ENCODE measurements at places on chromosomes 5 and 9.
A peak's percentile ranks its signal among the peaks of the same experiment; 100 is the strongest.

DNA sequence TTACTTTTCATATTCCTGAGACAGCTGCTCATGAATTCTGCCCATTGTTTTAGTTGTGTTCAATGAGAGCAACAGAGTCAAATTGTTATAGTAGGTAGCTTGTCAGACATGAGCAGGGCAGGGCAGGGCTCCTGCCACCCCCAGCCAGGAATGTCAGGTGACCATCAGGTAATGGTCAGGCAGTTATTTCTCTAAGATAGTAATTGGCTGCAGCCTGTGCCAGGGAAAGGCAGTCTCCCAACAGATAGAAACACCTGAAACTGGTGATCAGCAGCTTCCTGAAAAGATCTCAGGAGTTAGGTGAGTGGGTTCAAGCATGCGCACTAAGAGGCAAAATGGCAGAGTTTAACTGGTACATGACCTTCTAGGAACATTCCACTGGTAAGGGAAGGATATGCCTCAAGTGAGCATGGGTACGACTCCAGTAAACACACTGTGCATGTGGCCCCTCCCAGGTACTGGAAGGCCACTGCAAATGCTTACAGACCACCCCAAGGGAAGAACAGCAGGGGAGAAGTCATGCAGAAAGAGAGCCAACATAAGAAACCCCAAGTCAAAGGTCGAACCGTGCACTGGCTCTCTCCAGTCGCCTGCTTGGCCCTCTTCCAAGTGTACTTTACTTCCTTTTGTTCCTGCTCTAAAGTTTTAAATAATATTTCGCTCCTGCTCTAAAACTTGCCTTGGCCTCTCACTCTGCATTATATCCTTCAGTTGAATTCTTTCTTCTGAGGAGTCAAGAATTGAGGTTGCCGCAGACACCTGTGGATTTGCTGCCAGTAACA lies 25.1 kb downstream of the CARTPT start:
- no peak for DNase-seq

- no peak for DNase-seq
Observed at GRCh38 chr9:115115924-115116323, 2.0 kb downstream of the TNC start.

- DNase-seq = no peak
Observed at GRCh38 chr9:72154468-72155285, 5.4 kb downstream of the GDA start.

- DNase-seq = no peak
Observed at GRCh38 chr5:14256756-14257393, 113.7 kb downstream of the TRIO start.

GRCh38 chr5:43208658-43209057 lies 16.6 kb downstream of the NIM1K start:
- DNase-seq = no peak

GRCh38 chr5:133261993-133262392 lies 210.2 kb downstream of the HSPA4 start:
- no peak for DNase-seq

DNA sequence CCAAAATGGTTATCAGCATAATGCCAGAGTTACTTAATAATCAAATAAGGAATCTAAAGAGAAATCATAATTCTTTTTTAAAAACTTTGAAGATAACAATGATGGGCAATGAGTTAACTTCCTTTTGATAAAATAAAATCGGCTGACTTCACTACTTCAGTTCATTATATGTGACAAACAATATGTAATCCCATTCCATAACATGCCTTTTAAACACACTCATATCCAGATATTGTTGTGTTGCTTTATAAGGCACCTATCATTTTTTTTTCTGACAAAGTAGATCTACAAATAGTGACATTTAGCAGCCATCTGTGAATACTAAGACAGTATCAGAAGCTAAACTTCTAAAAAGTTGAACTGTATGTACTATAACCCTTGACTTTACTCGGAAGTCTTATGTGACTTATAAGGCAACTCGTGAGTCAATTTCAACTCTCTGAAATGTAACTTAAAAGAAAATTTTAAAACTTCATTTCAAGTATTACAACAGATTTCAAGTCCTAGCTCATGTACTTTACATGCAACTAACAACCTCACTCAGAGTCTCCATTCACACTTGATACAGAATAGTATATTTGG lies 7.5 kb downstream of the ADAMTS6 start:
- DNase-seq = no peak

GRCh38 chr5:170597109-170597751 lies 93.4 kb downstream of the KCNIP1 start:
- DNase-seq = peak; percentile 36

- no peak for DNase-seq
Observed at GRCh38 chr5:116097301-116097700, 12.5 kb downstream of the COMMD10 start.

DNA sequence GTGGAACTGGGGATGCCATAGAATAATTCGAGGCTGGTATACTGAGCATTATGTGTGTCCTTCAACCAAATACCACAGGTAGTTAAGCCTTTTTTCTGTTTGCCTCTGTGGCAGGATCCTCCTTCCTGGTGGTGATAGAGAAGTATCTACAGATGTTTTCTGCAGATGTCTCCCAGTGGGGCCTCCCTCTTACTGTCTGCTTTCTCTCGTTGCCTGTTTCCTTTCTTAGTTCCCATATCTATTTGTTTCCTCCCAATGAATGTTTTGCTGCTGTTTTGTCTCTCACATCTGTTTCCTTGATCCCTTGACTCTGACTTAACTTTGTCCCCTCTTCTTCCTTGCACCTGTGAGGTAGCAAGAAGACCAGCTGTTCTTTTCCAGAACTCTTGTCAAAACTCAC lies 130.9 kb upstream of the NUDT12 start:
- no peak for DNase-seq

DNA sequence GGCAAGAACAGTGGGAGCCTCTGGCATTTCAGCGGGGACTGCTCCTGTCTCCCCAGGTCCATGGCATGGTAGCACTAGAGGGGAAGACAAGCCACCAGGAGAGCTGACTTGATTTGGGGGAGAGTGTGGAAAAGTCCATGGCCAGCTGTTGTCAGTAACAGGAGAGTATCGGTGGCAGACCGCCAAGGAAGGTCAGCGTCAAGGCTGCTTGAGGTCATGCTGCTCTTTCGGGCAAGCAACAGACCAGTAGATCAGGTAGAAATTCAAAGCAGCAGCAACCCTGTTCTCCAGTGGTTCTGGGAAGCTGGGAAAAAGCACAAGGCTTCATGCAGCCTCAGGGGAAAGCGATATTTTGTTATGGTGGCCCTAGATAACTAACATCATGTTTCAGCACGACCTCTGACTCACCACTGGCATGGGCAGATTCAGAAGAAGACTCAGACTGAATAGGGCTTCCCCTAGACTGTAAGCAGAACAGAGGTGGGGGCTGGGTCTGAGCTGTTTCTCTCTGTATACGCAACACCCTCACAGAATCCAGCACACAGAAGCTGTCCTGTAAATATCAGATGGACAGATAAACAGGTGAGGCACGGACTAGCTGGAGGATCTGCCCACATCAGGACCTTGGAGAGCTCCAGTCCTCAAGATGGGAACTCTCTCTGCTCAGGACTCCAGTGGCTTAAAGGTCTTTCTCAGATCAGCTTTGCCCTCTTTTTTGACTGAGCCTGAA lies 35.2 kb upstream of the PLEKHG4B start:
- no peak for DNase-seq

- no peak for DNase-seq
Observed at GRCh38 chr9:137138722-137139467, at the start of gene GRIN1. GRIN1 (plus strand) TSS chr9:137139154; CDS start chr9:137139487, 333 bp downstream.

GRCh38 chr5:160640406-160640805 lies 211.6 kb downstream of the ATP10B start:
- no peak for DNase-seq
